ENCODE measurements at places on chromosomes 3 and 15.

GRCh38 chr3:58092521-58092920 is 84.3 kb downstream of the FLNB start:
- DNase-seq: no peak

- no peak for DNase-seq
These were observed 42.1 kb downstream of the MINAR1 start for GRCh38 chr15:79474252-79474651.

DNA sequence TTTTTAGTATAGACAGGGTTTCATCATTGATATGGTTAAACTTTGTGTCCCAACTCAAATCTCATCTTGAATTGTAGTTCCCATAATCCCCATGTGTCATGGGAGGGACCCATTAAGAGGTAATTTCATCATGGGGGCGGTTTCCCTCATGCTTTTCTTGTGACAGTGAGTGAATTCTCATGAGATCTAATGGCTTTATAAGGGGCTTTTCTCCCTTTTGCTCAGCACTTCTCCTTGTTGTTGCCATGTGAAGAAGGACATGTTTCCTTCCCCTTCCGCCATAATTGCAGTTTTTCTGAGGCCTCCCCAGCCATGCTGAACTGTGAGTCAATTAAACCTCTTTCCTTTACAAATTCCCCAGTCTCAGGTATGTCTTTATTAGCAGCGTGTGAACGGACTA is 20.2 kb upstream of the ZNF710 start:
- no peak for DNase-seq

DNA sequence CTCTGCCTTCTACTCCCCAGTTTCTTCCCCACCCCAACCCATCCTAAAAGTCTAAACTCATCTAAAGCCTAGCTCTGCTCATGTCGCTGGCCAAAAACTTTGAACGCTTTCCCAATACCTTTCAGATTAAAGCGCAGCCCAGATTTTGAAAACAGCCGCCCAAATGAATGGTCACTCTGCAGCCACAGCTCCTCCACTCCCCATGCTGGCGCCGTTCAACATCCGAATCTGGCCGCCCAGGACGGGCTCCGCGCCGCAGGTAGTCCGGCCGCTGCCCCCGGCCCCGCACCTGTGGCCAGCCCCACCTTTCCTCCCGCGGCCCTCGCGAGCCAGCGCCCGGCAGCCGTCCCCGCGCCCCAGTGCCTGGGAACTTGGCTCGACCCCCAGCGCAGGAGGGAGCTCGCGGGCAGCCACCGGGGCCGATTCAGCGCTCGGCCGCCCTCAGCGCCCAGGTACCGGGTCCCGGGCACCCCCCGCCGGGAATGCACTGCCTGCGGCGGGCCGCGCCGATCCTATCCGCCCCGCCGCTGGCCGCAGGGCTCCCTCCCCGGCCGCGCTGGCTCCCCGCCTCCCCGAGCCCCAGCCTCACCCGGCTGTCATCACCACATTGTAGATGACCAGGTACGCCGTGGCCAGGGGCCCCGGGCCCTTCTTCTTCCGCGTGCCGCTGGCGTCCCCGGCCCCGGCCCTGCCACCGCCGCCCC is 417 bp downstream of the HACD2 start:
- DNase-seq: no peak

DNA sequence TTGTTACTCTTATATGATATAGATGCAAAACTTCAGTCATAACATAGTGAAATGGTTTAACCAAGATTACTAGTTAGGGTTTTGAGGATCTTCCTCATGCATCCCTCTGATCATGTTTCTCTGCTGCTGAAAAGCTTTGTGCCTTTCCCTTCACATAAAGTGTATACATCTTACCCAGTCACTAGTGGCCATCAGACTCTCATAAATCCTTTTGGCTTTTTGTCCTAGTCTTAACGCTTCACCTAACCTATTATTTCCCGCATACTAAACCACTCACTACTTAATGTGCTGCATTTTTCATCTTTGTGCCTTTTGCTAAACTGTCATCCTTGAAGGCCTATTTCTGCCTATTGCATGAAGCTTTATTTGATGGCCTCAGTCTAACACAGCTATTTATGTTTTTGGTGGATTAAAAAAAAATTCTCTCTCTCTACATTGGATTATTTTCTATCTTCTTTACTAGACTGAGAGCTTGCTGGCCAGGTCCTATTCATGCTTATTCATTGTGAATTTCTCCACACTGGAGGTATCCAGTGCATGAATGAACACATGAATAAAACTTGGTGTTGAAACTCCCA is 717.6 kb upstream of the GOLIM4 start:
- DNase-seq: no peak

DNA sequence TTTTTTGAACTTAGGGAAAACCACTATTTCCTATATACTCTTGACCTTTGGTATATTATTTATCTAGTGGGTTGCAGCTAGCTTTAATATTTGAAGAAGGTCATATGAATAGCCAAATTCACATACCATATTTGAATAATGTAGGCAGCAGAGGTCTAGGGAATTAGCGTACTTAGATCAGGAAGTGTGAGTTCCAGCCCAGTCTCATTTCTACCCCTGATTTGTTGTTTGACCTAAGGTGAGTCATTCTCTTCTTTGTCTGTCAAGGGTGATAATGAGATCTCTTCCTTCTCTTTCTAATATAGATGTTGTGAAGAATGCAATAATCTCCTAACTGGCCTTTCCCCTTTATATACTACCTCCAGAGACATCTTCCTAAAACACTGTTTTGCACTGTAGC is 36.6 kb upstream of the ZPLD1 start:
- DNase-seq: no peak

- no peak for DNase-seq
These were observed 132.3 kb downstream of the LMLN start for GRCh38 chr3:198092276-198092675.

DNA sequence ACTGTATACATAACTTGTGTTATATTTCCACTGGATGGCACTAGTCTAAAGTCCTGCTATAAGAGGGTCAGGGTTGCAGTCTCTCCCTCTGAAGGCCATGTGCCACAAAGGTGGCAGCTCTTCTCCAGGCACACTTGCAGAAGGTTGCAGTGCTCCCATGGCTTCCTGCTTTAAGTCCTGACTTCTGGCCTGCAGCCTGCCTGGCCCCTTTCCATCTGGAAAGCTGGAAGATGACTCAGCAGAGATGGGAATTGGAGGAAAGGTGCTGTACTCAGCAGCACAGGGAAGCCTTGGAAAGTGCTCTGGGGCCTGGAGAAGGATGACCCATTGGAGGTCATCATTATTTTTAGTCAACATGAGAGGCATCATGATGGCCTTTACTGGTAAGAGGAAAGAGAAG is 40.9 kb upstream of the MRPL3 start:
- no peak for DNase-seq

- DNase-seq: no peak
These were observed 25.9 kb downstream of the CBLB start for GRCh38 chr3:105842943-105843342.

DNA sequence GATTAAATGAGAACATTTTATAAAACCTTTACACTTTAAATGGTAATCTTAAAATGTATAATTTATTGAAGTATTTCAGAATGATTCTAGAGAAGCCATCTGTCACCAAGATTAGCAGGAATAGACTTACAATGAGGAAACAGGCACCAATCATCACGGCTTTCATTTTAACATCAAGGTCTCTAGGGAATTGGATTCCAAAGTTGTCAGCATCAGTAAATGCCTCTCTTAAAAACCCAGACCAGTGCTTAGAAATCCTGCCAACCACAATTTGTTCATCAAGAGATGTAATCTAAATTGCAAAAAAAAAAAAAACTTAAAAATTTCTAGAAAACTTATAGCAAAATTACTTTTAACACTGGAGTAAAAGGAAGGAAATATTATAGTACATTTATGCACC is 20.3 kb downstream of the PLSCR2 start:
- no peak for DNase-seq

DNA sequence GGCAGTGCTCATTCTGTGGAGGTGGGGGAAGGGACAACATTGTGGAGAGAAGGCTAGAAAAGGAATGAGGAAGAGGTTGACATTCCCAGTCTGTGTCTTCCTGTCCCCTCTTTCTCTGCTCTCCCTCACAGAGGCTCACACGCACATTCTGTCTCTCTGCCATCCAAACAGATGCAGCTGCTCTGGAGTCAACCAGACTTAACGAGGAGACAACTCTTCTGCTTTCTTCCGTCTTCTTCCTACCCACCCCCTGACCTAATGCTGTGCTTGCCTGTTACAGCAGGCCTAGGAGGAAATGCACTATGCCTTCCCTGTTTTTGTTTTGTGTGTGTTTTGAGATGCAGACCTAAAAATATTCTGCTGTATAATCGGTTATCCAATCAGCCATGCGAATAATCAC is 121.9 kb downstream of the CACNA1D start:
- no peak for DNase-seq

GRCh38 chr3:150414258-150414657 is 6.2 kb downstream of the TSC22D2 start:
- DNase-seq: no peak

- no peak for DNase-seq
These were observed 112.3 kb downstream of the NR1I2 start for GRCh38 chr3:119894195-119894594.
